ENCODE measurements at places on chromosomes 4 and X. TPM values are rescaled to one million over a fixed set of nuclear protein-coding genes. Genes with fewer than 3 reads are reported as not detected.

Gene USP46
- 8.0 TPM for total RNA-seq

Gene CLNK
- total RNA-seq = not detected

Gene CHRDL1
- 72.1 TPM for total RNA-seq

Gene SLITRK2
- under 0.01 TPM for total RNA-seq

Gene MTNR1A
- total RNA-seq = not detected

Gene AMOT
- total RNA-seq = 39.2 TPM
